ENCODE measurements at places on chromosomes 3 and 15. TPM values are rescaled to one million over a fixed set of nuclear protein-coding genes. Genes with fewer than 3 reads are reported as not detected.
A peak's percentile ranks its signal among the peaks of the same experiment; 100 is the strongest.

GRCh38 chr3:102129760-102130608, 280.7 kb downstream of the NFKBIZ start:
- peak; percentile 88 for DNase-seq

GRCh38 chr15:20356444-20356910, 185.1 kb downstream of the GOLGA6L6 start:
- DNase-seq: no peak

- DNase-seq: peak; percentile 70
Measured at GRCh38 chr3:124845406-124845805, 41.8 kb downstream of the ITGB5 start.

DNA sequence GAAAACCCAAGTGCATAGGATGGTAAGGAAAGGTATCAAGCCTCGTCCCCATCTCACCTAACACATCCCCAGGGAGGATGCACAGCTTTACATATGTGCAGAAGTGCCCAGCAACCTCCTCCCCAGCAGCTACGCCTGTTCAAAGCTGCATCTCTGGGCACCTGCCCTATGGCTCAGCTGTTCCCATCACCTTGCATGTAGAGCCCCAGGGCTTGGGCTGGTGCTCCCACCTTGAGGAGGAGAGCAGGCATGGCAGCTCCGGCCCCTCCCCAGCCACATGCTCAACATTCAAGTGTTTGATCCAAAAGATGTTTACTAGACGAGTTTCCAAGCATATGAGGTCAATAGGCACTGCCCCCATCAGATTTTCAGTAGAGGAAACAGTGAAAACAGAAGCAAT, 173.5 kb downstream of the ATP10A start:
- DNase-seq: no peak

DNA sequence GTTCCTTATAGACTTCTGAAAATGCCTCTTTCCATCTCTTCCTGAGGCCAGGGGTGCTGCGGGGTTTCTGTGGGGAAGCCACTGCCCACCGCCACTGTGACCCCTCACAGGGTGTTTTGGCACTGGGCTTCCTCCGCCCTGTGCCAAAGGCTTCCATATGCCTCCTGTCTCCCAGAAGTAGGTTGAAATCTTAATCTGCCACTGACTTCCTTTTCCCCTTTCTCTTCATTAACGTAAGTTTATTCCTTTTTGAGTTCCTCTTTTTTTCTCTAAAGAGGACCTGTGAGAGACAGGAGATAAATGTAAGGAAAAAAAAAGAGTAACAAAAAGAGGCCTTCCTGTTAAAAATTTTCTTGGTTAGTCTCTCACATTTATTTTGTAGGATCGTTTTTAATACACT, 220.5 kb downstream of the CTNNB1 start:
- no peak for DNase-seq

GRCh38 chr15:35602836-35603235, 56.9 kb upstream of the DPH6 start:
- no peak for DNase-seq

DNA sequence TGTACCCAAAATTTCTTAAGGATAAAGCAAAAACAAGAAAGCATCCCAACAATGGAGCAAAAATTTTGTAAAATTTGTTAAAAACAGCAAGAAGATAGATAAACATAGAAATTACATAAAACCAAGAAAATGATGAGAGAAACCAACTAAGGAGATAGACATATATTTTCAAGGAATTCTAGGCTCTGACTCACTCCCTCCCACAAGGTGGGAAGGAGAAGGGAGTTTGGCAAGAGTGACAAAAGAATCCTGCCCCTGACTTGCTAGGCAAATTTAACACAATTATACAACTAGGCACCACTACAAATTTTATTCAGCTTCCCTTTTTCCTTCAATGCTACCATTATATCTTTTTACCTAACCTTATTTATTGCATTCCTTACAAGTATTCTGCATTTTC, 70.9 kb downstream of the MYO9A start:
- no peak for DNase-seq

- peak; percentile 45 for DNase-seq
Measured at GRCh38 chr3:11634974-11635612, 8.6 kb downstream of the VGLL4 start.

DNA sequence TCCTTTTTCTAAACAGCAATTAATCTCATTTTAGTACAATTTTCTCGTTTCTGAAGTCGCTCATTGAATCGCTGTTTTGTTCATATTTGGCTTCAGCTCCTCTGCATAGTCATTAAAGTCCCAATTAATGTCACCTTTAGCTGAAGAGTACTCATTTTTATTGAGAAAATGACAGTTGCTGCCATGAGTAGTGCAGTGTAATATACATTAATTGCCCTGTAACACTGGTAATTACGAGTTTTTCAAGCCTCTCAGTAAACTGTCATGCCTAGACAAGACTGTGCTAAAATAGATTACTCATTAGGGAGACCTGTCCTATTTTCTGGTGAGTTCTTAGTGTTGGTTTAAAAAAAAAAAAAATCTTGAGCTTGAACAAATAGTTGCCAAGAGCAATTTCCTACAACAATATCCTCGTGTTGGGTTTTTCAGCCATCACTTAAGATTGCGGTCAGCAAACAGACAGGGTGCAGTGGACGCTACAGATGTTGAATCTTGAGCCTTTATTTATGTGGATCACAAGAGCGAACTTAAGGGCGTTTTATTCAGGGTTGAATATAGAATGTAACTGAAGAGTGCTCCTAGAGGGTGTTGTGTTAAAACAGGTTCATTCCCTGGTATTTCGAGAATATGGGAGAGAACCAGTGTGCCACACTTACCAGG, 176.0 kb downstream of the CDIN1 start:
- DNase-seq: no peak

DNA sequence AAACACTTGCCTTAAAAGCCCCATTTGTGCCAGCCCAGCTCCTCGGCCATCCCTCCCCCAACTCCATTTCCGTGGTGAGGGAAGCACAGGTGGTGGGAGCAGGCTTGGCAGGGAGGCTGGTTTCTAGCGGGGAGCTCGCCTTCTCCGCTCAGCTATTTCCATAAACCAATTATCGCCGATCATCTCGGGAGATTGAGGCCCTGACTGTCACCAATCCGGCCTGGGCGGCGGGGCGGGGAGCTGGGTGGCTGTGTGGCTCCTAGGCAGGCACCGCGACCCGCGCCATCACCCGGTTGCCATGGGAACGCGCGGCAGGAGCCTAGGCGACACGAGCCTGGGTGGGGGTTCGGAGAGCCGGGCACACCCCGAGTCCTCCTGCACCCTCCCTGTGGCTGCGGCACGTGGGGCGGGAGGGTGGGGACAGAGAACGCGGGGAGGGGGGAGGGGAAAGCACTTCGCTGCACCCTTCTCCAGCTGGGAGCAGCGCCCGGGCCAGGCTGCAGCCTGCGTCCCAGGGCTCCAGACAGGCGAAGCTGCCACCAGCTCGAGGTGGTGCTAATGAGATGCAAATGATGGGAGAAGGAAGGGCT, 9.3 kb downstream of the CCDC33 start:
- DNase-seq: no peak

- DNase-seq: no peak
Measured at GRCh38 chr15:28967066-28967465, 81.3 kb downstream of the APBA2 start.

DNA sequence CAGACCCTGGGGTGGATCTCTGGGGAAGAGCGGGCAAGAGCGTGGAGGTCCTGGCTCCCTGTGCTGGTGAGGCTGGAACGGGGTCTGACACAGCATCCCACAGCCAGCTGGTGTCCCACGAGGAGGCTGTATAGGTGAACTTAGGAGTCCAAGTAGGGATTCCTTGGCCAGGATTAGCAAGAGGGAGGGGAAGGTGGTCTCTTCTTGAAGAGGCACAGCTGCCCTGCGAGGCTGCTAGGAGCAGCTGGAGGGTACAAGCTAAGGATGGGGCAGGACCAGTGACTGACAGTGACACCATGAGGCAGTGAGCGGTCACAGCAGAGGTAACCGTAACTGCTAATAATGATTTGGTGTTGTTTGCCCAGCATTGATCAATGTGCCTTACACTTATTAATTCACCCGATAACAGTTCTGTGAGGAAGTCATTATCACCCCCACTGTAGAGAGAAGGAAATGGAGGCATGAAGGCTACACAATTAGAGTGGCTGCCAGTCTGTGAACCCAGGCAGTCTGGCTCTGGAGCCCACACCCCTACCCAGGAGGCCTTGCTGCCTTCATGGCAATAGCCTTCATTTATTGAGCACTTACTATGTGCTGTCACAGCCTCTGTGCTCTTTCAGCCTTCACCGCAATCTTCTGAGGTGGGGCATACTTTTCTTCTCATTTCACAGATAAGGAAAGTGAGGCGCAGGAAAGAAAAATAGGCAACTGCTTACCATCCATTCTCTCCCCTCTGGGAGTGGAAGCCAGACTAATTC, 59.4 kb downstream of the TMEM44 start:
- peak; percentile 54 for DNase-seq

- DNase-seq: no peak
Measured at GRCh38 chr3:97691354-97691753, 73.2 kb upstream of the ARL6 start.

DNA sequence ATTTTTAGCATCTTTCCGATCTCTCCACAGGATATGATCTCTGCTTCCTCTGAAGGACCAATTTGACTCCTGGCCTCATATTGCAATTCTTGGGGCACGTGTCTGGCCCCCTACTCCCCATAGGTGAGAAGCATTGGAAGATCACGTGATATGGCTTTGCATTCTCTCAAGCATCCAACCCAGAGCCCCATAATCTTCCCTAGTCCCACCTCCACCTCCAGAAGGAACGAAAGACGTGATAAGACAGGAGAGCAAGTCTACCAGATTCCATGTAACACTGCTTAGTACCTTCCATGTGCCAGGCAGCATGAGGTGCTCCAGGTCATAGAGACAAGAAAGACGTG, 176.3 kb downstream of the MEGF11 start:
- DNase-seq: no peak

GRCh38 chr3:126268866-126269265, 88.3 kb downstream of the KLF15 start:
- no peak for DNase-seq

- peak; percentile 80 for DNase-seq
Measured at GRCh38 chr3:141415953-141416352, 47.6 kb downstream of the ZBTB38 start.

DNA sequence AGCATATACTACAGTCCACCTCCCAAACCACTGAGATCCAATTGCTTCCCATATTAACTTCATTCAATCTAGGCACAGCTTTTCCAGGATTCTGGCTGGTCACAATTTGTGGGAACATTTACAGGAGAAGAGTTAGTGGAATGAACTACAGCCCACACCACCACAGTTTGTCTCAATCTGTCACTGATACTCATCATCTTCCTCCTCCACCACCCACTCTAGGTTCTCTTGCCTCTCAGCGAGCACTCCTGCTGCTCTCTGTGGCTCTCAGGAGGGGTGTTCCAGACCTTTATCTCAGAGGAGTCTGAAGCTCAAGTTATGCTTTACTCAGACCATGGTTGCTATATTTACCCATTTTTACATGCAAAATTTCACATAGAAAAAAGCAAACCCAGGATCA, 25.9 kb upstream of the PLA2G4D start:
- DNase-seq: no peak

DNA sequence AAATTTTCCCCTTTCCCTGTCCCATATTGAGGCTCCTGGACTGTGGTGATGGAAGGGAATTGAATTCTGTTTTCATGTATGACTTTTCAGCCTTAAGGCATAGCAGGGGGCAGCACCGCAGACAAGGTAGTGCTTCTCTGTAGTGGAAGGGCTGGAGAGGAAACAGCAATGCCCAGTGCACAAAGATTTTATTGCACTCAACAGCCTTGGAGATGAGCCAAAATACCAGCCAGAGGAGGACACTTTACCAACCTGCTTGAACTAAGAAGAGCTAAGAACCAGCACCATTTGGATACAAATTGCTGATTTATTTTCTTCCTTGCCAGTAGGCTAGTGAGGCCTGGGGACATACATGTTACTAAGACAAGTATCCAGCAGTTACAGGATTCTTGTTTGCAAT, 98.7 kb downstream of the KCNMB2 start:
- no peak for DNase-seq

- DNase-seq: no peak
Measured at GRCh38 chr15:56281145-56281544, 37.5 kb upstream of the RFX7 start.

- no peak for DNase-seq
Measured at GRCh38 chr15:70281261-70281810, 183.6 kb upstream of the TLE3 start.

The SPCS1 gene
- 240 TPM for polyA plus RNA-seq

The RASL12 gene
- not detected for polyA plus RNA-seq

The ISLR gene
- not detected for polyA plus RNA-seq

The EPHA3 gene
- not detected for polyA plus RNA-seq

The ESYT3 gene
- polyA plus RNA-seq: not detected

The GXYLT2 gene
- polyA plus RNA-seq: 0.07 TPM

The CLEC3B gene
- 1.8 TPM for polyA plus RNA-seq

The C3orf52 gene
- polyA plus RNA-seq: 2.9 TPM

The ALG3 gene
- polyA plus RNA-seq: 102 TPM
